Activated CD8-positive, alpha-beta memory T cell treated with anti-CD3 and anti-CD28 coated beads, Interleukin-2, amount 50 U/mL, for 48 hours (primary cell): ENCODE measurements at places on chromosomes 7 and 10.

GRCh38 chr7:99381664-99382075 lies 7.1 kb downstream of the ARPC1B start:
- DNase-seq: no peak

DNA sequence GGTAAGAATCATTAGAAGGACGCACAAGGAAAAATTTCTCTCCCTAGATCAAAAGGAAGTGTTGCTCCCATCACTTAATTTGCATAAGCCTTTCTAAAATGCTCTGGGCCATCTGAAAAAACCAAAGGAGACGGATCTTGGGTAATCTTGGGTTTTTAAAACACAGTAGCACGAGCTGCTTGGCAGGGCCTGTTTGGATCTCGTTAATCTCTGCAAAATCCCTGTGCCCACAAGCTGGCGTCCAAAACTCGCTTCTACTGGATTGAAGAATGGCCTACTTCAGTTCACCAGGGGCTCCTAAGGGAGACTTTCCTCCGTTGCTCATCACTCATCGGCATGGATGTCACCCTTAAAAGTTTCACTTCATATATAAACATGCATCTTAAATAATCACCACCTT lies 128.6 kb downstream of the RNF216 start:
- DNase-seq: no peak

GRCh38 chr10:11260170-11260569 lies 242.5 kb downstream of the CELF2 start:
- peak; percentile 38 for DNase-seq

GRCh38 chr7:90599038-90599437 lies 2.9 kb downstream of the CDK14 start:
- no peak for DNase-seq

DNA sequence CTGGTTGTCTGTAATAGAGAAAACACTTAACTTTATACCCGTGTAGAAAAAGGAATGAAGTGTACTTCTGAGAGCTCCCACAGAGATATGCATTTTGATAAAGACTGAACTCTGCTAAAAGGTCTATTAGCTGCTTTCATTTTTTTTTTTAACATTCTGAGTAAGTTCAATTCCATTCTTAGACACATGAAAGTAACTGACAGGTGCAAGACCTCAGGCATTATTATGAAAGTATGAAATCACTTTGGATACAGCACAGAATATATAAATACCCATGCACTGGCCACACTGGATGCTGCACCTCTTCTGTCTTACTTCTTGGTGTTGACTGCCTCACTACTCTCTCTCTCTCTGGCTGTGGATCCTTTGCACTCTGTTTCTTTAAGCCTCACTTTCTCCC lies 46.2 kb downstream of the VWDE start:
- no peak for DNase-seq

- no peak for DNase-seq
These were observed 73.0 kb downstream of the UBE3C start for GRCh38 chr7:157211690-157212089.

GRCh38 chr7:94394437-94395140 lies at the start of gene COL1A2:
Gene COL1A2 (plus strand): TSS chr7:94394895. CDS start chr7:94395032, 137 bp downstream.
- DNase-seq: no peak

GRCh38 chr7:103120362-103120761 lies 28.5 kb downstream of the NAPEPLD start:
- no peak for DNase-seq

GRCh38 chr7:127516320-127516719 lies 69.1 kb downstream of the GCC1 start:
- no peak for DNase-seq

GRCh38 chr10:19815731-19816410 lies 361 bp upstream of the PLXDC2 start:
- DNase-seq: no peak

DNA sequence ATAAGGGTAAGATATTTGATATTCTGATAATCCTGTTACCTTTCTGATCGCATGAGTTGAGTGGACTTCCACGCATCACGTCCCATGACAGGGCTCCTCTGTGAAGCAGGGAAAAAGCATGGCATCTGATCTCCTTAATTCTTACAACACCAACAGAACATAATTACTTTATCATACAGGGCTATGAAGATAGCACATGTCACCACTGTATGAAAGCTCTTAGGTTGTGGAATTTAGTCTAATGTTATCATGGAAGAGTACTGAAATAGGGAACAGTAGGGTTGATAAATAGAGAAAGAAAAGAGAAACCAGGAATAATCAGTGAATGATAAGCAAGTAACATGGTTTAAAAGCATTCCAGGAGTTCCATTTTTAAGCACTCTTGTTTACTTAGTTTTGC lies 212.0 kb downstream of the CACNB2 start:
- DNase-seq: no peak

- no peak for DNase-seq
These were observed 34.6 kb upstream of the ZNF273 start for GRCh38 chr7:64868499-64868898.
